ENCODE measurements at places on chromosomes 4 and X.

- DNase-seq: no peak
Observed at GRCh38 chr4:80811406-80811805, 219.1 kb upstream of the BMP3 start.

- peak; percentile 24 for DNase-seq
Observed at GRCh38 chr4:79281566-79282359, 44.1 kb downstream of the NAA11 start.

GRCh38 chr4:184287697-184288255 is 70.1 kb upstream of the ENPP6 start:
- no peak for DNase-seq

DNA sequence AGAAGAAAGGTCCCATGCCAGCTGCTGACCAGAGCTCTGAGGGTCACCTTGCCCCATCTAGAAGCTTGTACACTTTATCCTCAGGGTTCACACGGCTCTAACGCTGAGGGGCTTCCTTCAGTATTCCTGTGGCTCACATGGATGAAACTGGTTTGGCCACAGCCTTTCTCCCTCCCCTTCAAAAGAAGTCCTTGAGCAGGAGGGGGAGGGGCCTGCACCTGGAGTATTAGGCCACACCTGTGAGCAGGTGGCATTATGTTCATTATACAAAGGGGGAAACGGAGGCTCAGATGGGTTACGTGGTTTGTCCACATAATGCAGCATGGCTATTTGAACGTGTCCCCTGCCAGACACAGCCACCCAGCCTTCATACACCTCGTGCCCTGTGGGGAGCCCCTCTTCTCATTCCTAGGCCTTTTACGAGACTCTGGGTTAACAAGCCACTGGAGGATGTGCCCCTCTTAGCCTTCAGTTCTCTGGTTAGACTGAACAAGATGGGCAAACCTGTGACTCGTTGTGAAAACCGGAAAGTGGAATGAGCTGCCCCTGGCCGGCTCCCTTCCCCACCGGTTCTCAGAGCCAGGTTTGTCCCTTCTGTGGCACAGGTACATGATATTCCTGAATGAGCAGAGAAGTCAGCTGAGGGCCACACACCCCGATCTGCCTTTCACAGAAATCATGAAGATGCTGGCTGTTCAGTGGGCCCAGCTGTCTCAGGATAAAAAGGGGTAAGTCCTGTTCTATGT is 27.2 kb upstream of the JAKMIP1 start:
- DNase-seq: no peak

DNA sequence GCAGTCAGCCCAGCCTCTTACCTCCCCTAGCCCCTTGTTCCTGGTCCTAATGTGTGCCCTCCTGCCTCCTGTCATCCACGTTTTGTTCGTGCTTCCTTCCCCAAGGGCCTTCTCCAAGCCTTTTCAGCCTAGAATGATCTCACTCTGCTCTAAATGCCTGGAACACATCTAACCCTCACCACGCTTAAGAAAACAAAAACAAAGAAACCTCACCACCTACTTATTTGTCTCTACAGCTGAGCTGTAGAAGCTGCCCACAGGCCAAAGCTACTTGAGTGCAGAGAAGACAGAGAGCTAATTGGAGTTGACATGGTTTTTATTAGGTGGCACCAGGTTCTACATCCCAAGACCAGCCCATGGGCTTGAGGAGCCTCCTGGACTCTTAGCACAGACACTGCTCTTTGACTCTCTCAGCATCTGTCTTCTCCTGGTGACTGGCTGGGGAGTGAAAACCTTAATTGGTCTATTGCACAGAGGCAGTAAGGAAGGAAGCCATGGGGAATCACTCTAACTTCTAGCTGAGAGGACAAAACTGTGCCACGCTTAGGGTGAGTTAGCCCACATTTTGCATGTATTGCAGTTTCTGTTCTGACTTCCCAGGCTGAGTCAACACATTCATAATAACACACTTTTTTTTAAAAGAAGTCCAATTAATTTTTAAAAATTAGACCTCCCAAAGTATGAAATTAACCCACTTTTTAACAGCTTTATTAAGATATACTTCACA is 52.3 kb upstream of the PDK3 start:
- DNase-seq: peak; percentile 38

DNA sequence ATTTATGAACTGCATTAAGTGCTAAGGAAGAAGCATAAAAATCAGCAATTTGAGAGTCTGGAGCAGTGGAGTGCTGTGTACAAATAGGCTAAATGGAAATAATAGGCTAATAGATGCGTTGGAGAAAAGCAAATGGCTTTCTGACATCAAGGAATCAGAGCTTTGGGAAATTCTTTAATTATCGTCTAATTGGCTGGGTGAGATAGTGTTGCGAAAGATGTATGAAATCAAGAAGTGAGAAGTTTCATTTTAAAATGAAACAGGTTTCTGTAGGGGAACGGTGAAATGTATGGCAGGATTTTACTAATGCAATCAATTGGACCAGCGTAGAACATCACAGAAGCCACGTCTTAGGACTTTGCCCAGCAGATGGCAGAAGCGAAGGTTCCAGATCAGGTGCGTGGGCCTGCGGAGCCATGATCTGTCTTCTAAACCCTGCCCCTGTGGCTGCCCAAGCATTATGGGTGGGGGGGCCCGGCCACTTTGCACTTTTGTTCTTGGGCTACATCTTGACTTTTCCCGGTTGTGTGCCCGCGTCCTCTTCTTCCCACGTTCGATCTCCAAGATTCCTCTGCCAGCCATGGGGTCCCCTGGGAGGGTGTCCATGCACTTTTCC is 118.5 kb upstream of the SHISA3 start:
- DNase-seq: peak; percentile 5

DNA sequence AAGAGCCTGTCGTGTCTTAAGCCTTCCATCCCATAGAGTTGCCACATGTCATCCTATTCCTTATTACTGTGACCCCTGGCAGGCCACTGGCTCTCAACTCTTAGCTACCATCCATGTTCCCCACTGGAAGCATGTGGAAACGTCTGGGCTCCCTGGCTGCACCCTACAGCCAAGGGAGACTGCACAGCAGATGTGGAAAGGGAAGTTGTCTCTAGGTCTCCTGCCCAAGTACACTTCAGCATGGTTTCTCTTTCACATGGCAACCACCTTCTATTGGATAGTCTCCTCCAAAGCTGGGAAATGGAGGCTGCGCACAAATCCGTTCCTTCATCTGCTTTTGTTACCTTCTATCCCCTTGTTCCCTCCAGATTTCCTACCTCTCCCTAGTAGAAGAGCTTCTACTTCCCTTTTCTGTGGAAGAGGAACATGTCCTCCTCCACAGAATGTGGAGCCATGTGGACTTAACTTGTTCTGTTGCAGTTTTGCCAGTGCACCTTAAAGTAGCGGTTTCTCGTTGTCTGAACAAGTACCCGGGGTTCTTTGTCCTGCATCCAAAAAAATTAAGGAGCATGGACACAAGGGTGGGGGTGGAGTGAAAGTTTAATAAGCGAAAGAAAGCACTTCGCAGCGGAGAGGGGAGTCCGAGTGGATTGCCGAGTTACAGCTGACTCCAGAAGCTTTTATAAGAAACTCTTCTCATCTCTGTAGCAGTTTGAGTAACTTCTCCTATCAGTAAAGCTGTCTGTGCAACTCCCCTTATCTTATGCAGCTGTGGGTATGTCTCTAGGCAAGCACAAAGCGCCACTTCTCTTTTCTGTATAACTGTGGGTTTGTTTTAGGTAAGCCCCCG is 52.5 kb downstream of the HMGB2 start:
- DNase-seq: peak; percentile 16

DNA sequence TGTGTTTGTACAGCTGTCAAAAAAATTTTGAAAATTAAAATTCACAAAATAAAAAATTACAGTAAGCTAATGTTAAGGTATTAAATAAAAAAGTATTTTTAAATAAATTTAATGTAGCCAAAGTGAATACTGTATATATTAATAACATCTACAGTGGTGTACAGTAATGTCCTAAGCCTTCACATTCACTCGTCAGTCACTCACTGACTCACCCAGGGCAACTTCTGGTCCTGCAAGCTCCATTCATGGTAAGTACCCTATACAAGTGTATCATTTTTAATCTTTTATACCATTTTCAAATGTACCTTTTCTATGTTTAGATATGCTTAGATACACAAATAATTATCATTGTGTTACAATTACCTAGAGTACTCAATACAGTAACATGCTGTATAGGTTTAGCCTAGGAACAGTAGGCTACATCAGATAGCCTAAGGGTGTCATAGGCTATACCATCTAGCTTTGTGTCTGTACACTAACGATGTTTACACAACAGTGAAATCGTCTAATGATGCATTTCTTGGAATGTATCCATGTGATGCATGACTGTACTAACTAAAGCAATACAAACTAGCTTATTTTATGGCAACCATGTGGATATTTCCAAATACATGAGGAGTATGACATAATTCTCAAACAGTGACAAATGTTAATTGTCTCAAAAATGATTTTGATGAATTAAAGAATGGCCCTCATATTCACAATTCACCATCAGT is 13.7 kb downstream of the DDX60 start:
- peak; percentile 30 for DNase-seq
